SK-N-DZ (cell line): ENCODE measurements at places on chromosomes 2 and 18.

DNA sequence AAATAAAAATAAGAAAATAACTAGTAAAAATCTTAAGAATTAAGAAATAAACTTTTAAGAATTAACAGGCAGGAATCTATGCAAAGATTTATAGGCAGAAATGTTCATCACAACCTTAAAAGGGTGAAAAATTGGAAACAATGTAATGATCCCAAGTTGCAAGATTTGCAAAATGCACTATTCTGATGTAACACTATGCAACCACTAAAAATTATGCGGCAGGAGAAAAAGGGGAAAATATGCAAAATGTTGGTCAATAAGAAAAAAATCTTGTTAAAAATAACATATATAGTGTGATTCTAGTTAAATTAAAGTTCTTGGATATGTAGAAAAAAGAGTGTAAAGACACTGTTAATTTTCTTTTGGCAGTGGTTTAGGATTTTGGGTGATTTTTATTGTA, 132.8 kb downstream of the UPP2 start:
- DNase-seq, result no peak

DNA sequence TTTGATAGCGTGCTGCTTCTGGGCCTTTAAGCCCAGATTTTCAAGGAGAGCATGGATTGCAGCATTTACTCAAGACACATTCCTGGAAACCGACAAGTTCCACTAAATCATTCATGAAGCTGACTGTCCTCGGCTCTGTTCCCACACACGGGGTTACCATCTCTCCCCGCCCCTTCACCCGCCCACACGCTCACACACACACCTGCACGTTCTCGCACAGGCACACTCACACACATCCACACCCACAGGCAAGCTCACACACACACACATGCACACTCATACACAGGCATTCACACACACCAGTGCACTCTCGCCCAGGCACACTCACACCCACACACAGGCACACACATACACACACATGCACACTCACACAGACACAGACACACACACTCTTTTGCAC, 150.0 kb upstream of the AGAP1 start:
- no peak for DNase-seq

GRCh38 chr2:128702616-128703015, 383.9 kb upstream of the HS6ST1 start:
- no peak for DNase-seq

GRCh38 chr2:33409417-33409955, 67.0 kb upstream of the RASGRP3 start:
- DNase-seq, result no peak

DNA sequence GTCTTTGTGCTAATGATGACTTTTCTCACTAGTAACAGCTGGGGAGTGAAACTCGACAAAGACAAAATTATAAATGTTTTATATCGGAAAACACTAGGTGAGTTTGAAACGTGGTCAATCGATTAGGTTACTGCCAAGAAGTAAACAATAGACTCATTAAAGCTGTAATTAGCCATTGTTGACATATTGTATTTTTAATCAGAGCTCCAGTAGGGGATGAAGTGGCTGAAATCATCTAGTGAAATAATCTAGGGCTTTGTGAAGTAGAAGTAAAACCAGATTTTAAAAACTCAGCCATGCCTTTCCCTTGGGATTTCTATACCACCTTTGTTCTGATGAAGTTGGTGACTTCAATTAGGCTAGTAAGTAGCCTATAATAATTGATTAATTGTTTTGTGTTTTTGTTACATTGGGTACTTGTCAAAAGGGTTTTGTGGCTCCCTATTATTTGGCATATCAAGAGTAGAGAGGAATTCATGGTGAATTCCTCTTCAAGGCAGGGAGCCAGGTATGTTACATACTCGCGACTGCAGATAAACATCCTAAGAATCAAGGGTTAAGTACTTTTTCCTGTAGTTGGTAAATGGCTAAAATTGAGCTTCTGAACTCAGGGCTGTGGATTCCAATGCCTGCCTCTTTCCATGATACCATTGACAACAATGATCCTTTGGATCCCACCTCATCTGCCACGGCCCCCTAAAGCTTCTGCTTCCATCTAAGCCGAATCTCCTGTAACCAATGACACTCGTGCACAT, 31.6 kb downstream of the RAB27B start:
- DNase-seq, result no peak
